ENCODE measurements at places on chromosomes 5 and 9. TPM values are rescaled to one million over a fixed set of nuclear protein-coding genes. Genes with fewer than 3 reads are reported as not detected.

Gene IL3
- total RNA-seq = not detected

- no peak for DNase-seq
Observed at GRCh38 chr5:139148986-139149385, 49.2 kb downstream of the SIL1 start.

DNA sequence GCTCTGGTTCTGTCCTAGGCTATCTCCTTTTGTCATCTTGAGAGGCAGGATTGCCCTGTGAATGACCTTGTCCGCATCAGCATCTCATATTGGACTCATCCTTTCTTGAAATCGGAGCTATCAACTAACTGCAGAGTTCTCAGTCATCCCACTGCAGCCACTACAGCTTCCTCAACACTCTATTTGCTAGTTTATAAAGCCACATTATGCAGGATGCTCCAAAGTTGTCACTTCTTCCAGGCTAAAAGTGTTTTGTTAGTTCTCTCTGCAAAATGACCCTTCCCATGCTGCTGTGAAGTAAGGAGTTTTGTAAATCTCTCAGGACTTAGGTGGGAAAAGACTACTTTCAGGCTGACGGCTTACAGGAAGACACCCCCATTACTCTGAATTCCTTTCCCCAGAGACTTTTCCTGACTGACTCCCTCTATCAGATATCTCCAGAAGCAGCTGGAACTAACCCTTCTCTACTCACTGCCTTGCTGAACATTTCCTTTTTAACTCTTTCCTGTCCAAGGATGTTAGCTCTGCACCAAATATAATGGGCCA lies 257.6 kb downstream of the NFIB start:
- DNase-seq = no peak

- no peak for DNase-seq
Observed at GRCh38 chr5:175873088-175873454, 1.7 kb downstream of the CPLX2 start.

- DNase-seq = no peak
Observed at GRCh38 chr9:119053070-119053469, 316.2 kb downstream of the BRINP1 start.

GRCh38 chr5:27548484-27548883 lies 510.1 kb upstream of the CDH9 start:
- no peak for DNase-seq

- no peak for DNase-seq
Observed at GRCh38 chr5:129384193-129384592, 75.9 kb upstream of the ADAMTS19 start.

- peak; percentile 35 for DNase-seq
Observed at GRCh38 chr9:7844242-7844641, 44.7 kb upstream of the DMAC1 start.

DNA sequence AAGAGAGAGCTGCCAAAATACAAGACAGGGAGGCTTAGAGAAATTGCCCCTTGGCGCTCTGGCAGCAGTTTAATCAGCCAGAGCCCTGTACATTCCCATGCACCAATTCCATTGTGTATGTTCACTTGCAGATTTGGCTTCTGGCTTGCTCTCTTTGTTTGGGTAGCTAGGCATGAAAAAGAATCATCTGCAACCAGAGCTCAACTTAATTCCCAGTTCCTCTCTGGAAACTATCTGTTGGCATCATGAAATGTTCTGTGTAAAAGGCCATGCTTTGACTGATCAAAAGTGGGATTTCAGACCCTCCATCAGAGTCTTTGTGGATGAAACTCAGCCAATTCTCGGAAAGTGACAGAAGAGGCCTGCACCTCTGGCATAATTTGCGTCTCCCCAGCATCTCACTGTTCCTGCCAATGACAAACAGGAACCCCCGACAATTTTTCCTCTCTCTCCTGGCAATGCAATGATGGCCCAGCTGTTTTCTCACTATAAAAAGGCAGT lies 53.8 kb upstream of the RAD23B start:
- DNase-seq = no peak

All from mucosa of descending colon (tissue), 3 donors.